ENCODE measurements at places on chromosomes 11 and 22. TPM values are rescaled to one million over a fixed set of nuclear protein-coding genes. Genes with fewer than 3 reads are reported as not detected.

The BUD13 gene
- total RNA-seq, result 11.8 TPM

GRCh38 chr11:59195586-59195985 lies 17.1 kb downstream of the MPEG1 start:
- no peak for DNase-seq

DNA sequence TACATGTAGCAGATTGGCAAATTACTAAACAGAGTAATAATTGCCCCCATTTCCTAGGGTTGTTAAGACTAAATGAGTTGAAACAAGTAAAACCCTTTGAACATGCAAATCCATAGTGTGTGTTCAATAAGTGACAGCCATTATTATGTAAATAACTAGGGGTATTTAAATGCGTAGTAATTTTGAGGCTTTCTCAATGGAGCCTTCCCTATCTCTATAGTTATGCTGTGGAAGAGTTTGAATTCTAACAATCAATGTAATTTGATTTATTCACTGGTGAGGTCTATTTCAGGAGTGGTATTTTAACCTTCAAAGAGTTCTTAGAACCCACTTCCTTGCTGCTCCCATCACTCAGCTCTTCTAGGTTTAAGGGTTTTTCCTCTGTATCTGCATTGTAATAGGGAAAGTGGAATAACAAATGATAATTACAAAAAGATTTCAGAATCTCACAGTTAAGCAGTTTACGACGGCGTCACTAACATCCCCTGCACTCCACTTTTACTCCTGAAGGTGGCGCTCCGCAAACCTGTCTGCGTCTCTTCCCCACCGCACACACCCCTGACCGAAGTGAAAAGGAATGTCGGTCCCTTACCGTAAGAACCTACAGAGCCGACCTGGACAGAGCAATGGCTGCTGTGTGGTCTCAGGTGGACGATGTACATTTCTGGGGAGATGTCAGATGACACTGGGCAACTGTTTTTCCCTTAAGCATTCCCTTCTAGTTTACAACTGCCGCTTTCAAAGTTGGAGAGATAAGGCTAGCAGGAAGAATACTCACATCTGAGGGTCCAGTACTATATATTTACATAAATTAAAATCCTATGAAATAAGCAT lies 80.8 kb downstream of the ZC3H12C start:
- peak; percentile 51 for DNase-seq

DNA sequence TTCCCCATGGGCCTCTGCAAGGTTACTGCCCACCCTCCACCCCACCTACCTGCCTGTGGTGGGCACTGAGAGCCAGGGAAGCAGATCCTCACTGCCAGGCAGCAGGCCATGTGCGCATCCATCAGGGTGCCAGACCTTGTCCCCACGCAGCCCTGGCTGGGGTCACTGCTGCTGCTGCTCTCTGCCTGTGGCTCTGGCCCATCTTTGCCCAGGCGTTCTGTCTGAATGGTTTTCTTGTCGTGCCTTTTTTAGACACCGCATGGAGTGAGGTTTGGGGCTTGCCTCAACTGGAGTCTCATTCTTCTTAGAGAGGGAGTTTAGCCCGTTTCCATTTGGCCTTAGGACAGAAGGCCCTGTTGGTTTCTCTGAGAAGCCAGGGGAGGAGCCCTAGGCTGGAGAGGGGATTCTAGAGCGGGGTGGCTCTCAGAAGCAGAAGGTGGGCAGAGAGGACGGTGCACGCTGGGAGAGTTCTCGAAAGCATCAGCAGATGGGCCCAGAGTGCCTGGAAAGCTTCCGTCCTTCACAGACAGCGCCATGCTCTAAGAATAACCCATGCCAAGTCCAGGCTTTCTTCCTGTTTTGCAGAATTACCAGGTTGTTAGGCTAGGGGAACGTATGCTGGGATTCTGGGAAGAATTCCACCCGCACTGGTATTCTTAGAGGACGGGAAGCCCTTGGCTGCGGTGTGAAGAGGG lies 8.1 kb downstream of the TANGO2 start:
- DNase-seq, result no peak
